ENCODE measurements at places on chromosomes 1 and 21.

- DNase-seq = no peak
These were observed 40.2 kb upstream of the SIPA1L2 start for GRCh38 chr1:232669981-232670747.

GRCh38 chr1:186492531-186493291 lies 31.8 kb upstream of the PDC start:
- DNase-seq = no peak

DNA sequence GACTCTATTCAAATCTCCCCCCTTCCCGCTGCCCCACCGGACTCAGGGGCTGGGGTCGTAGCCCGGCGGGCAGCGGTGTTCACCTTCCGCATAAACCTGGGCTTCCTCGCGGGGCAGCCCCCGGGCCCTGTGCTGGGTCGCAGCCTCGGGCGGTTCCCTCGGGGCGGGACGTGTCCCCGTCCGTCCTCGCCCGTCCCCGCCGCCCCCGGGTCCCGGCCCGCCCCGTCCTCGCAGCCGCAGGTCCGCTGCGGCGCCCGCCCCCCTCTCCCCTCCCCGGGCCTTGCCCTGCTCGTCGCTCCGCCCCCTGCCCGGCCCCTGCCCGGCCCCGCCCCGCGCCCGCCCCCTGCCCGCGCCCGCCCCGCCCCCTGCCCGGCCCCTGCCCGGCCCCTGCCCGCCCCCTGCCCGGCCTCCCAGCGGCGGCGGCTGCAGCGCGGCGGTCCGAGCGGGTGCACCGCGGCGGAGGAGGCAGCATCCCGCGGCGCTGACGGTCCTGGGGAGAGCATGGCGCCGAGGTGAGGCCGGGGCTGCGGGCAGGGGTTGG lies at the start of gene COL18A1:
Gene COL18A1 (plus strand): TSS at position 436 of the 541 bp plus-strand sequence. CDS start 66 bp downstream, at position 502.
- no peak for DNase-seq

GRCh38 chr21:43933199-43933598 lies 68.2 kb downstream of the AGPAT3 start:
- no peak for DNase-seq

DNA sequence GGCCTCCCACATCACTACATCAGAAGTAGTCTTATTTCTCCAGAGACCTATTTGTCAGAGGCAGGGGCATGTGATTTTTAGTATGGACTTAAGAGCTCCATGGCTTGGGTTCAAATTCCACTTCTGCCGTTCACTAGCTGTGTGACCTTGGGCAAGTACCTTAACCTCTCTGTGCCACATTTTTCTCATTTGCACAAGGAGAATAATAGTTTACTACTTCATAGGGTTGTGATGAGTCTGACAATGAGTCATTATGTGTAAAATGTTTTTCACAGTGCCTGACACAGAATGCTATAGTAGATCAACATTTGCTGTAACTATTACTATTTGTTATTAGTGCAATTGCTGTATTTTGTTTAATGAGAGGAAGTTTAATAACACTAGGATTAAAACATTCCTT lies 200.6 kb downstream of the PRDM2 start:
- no peak for DNase-seq

DNA sequence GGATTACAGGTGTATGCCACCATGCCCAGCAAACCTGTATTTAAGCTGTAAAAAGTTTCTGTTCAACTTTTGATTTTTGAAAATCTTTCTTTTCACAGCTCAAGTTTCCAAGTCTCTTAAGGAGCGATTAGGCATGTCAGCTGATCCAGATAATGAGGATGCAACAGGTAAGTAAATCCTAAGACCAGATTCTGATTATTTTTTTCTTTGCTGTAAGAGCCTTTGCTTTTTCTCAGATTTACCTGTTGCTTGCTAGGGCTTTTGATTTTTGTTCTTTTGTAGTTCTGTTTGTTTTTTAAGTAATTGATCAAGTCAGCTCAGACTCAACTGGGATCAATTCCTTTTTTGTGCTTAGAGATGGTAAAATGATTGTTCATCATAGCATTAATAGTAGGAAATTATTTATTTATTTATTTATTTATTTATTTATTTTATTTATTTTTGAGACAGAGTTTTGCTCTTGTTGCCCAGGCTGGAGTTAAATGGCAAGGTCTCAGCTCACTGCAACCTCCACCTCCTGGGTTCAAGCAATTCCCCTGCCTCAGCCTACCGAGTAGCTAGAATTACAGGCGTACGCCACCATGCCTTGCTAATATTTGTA lies 21.1 kb upstream of the SNRPE start:
- DNase-seq = no peak

DNA sequence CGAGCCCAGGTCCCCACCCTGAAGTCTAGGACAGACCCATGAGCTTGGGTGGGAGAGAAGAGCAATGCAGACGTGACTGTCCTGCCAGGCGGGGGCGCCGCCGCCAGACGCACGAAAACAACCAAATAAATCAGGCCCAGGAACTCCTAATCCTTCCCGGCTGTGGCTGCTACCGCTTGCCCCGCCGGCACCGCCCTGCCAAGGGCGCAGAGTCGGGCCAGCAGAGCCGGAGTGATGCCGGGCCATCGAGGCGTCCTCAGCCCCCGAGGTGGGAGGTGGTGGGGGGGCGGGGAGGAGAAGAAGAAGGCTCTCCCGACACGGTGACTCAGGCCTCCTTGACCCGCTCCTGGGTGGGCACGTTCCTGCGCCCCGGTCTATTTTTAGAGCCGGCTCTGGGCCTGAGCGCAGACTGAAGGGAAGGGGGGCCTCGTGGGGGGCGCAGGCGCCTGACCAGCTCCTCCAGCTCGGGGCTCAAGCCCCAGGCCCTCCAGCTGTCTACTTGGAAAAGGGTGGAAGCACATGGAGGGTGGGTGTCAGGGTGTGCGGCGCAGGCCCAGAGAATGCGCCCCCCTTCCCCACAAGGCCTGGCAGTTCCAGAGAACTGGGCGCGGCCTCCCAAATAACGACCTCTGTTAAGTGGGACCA lies 10.7 kb upstream of the COL16A1 start:
- no peak for DNase-seq

Measured in activated T-helper 1 cell treated with anti-CD3 and anti-CD28 coated beads, Interleukin-2, amount 50 U/mL, for 16 hours (primary cell).